Aorta (tissue), 5 donors: ENCODE measurements at places on chromosomes 1 and 21. TPM values are rescaled to one million over a fixed set of nuclear protein-coding genes. Genes with fewer than 3 reads are reported as not detected.

- no peak for DNase-seq
These were observed 281.3 kb downstream of the VAV3 start for GRCh38 chr1:107683683-107684082.

- no peak for DNase-seq
These were observed 31.5 kb downstream of the PHC2 start for GRCh38 chr1:33399375-33399774.

GRCh38 chr1:20281801-20282200 is 8.9 kb upstream of the VWA5B1 start:
- DNase-seq, result no peak

GRCh38 chr21:26920055-26920454 is 46.8 kb downstream of the ADAMTS5 start:
- DNase-seq, result no peak

GRCh38 chr1:2439369-2439768 is 27.0 kb upstream of the PEX10 start:
- DNase-seq, result no peak

DNA sequence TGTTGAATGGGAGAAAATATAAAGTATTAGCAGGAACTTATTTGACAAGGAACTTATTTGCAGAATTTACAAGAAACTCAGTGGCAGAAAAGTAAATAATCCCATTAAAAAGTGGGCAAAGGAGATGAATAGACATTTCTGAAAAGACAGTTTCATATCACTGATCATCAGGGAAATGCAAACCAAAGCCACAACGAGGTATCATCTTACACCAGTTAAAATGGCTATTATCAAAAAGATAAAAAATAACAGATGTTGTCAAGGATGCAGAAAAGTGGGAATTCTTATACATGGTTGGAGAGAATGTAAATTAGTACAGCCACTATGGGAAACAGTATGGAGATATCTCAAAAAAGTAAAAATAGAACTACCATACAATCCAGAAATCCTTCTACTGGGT is 61.0 kb downstream of the SYT14 start:
- DNase-seq, result no peak

DNA sequence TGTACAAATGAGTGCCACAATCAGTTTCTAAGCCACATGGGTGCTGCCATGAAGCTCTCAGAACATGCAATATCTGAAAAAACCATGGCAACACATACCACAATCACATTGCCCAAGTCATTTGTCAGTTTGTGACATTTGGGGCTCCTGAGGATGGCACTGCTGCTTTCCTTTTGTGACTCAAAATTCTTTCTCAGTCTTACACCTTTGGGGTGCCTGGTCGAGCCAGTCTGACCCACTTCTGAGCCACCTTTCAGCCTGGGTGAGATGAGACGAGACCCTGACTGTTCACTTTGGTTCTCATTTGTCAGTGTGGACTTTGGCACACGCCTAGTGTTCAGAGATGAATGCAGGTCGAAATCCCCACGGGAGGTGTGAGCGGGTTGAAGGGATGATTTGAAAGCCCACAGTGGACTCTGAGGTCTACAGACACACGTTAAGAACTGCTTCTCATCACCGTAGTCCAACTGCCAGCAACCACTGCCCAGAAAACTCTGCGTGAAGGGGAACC is 8.0 kb downstream of the BATF3 start:
- no peak for DNase-seq

GRCh38 chr1:61143821-61144424 is 61.6 kb downstream of the NFIA start:
- no peak for DNase-seq

GRCh38 chr1:154837672-154838171 is 32.4 kb downstream of the KCNN3 start:
- no peak for DNase-seq

- DNase-seq, result peak; percentile 45
These were observed 3.2 kb upstream of the SAMD11 start for GRCh38 chr1:920521-920920.

DNA sequence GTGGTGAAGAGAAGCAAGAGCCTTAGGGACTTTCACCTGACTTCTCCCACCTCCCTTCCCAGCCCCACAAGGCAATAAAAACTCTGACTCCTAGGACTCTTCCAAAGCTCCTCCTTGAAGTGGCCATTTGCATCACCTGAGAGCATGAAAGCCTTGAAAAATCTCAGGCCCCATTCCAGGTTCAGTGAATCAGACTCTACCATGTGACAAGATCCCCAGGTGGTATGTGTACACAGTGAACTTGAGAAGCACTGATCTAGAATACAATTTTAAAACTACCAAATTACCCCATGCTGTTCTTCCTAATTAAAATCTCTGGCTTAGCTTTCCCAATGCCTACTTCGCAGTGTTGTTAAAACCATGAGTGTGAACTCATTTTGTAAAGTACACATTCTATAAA is 195.1 kb upstream of the SAMSN1 start:
- no peak for DNase-seq

- no peak for DNase-seq
These were observed 82.7 kb upstream of the ESRRG start for GRCh38 chr1:216805953-216806352.

GRCh38 chr1:228825840-228826484 is 90.7 kb downstream of the RHOU start:
- no peak for DNase-seq

GRCh38 chr21:37364722-37365121 is 1.9 kb upstream of the DYRK1A start:
- DNase-seq, result no peak

DNA sequence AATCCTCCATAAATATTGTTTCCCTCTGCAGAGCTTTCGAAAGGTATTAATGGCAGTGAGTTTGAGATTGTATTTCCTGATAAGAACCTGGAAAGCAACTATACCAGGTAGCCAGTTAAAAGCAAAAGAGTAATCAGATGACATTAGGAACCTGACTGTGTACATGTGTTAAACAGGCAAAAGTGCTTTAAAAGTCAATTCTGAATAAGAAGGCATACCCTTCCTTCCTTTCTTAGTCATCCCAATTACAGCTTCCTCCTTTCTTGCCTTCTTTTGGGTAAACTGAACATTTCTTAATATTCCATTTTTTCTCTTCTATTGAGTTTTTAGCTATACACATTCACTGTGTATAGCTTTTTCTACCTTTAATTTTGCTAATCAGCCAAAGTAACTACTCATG is 144.7 kb downstream of the ZNF281 start:
- no peak for DNase-seq

DNA sequence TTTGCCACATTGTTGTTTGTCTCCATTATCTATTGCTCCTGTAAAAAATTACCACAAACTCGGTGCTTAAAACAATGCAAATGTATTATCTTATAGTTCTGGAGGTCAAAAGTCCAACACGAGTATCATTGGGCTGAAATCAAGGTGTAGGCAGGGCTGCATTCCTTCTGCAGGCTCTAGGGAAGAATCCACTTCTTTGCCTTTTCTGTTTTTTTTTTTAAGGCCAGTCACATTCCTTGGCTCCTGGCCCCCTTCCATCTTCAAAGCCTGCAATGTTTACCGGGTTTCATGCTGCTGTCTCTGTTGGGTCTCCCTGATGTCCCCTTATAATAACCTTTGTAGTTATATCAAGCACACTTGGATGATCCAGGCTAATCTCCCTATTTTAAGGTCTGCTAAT is 212.7 kb downstream of the PTBP2 start:
- DNase-seq, result no peak

DNA sequence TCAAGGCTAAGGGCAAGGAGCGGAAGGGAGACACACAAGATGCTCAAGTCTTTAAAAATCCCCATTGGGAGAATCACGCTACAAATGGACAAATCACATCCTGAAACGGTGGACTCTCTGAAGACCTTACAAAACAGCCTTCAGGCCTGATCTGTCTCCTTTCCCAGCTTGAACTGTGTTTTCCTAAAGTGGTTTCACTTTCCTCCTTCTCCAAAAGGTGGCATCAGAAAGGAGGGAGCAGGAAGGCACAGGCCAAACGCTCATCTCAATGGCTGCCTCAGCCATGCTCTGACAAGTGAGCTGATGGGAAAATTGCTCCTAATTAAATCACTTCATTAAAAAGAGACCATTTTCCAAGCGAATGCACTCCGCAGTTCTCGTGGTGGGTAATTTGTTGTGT is 47.7 kb downstream of the UTP25 start:
- DNase-seq, result no peak

GRCh38 chr21:46027851-46028493 is 46.4 kb downstream of the COL6A1 start:
- no peak for DNase-seq

GRCh38 chr1:18554597-18554996 is 73.9 kb downstream of the KLHDC7A start:
- DNase-seq, result no peak

DNA sequence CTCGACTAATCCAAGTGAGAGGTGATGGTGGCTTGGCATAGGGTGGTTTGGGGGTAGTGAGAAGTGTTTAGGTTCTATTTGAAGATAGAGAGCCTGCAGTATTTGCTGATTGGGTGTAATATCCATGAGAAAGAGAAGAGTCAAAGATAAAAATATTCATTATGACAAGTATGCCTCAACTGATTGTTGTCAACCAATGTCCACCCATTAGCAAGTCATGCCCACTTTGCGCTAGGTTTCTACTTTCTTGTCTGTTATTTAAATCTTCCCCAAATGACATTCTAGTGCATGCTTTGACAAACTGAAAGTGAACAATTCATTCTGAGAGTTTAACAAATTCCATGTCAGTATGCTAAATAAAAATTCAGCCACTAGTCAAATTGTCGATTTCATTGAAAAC is 3.8 kb upstream of the XCL1 start:
- DNase-seq, result no peak

GRCh38 chr1:33255347-33256220 is 708 bp upstream of the ZNF362 start:
- peak; percentile 89 for DNase-seq

- DNase-seq, result no peak
These were observed 63.8 kb downstream of the TGFB2 start for GRCh38 chr1:218408942-218409341.

DNA sequence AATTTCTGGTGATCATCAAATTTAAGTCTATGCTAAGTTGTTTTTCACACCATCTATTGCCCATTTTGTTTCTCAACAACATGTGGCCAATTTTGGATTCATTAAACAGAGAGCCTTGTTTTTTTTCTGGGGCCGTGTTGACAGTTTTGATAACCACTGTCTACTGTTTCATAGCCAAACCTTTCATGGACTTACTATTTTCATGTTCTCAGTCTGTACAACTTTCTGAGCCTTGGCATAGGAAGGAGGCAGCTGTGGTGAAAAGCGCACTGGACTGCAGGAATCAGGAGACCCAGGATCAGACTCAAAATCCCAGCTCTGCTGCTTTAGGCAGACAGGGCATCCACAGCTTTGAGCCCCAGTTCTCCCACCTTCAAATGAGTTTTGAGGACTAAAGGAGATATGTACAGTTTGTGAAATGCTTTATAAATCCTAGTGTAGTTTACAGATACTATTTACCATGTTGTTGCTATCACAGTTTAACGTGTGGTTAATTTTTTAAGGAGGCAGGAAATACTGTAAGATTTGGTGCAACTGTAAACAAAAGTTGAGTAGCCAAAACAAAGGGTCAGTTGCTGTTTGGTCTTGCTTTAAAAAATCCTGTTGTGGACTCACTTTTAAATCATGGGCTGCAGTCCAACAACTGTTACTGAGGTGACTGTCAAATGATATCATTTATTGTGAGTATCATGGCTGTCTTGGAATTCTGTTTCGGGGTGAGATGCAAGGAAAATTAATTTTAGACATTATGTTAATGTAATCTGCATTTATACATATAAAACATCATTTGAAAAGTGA is 2.9 kb downstream of the MACO1 start:
- DNase-seq, result no peak

DNA sequence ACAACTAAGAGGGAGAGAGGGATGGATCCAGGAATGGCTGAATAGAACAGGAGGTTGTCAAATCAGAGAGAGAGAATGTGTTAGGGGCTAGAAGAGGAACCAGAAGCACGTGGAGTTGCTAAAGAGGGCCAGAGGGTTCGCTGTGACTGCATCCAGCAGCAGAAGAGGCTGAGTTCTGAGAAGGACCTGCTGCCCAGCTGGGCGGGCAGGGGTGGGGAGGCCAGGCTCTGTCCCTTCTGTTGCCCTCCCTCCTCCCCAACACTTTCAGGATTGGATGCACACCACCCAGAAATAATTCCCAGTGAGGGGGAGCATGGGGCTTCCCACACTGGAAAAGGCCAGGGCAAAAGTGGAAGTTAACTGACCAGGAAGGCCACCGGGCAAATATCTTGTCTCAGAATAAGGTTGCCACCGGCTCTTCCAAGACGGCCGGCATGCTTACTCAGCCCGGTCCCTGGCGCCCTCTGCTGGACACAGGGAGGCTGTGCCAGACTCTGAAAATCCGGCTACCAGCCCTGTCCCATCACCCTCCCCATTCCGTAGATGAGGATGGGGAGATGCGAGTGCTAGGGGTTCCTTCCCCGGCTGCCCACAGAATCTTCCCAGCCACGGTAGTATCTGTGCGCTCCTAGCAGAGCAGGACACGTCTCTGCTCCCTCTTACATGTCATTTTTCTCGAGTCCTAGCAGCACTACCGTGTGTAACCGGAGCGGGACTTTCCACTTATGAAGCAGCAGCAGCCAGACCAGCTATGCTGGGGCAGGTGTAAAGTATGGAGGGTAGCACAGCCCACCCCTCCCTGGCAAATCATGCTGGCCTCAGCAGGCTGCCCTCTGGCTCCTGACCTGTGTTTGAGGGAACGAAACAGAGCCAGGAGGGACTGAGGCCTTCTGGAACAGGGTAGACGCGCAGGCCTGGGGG is 46.8 kb upstream of the A3GALT2 start:
- DNase-seq, result peak; percentile 97

DNA sequence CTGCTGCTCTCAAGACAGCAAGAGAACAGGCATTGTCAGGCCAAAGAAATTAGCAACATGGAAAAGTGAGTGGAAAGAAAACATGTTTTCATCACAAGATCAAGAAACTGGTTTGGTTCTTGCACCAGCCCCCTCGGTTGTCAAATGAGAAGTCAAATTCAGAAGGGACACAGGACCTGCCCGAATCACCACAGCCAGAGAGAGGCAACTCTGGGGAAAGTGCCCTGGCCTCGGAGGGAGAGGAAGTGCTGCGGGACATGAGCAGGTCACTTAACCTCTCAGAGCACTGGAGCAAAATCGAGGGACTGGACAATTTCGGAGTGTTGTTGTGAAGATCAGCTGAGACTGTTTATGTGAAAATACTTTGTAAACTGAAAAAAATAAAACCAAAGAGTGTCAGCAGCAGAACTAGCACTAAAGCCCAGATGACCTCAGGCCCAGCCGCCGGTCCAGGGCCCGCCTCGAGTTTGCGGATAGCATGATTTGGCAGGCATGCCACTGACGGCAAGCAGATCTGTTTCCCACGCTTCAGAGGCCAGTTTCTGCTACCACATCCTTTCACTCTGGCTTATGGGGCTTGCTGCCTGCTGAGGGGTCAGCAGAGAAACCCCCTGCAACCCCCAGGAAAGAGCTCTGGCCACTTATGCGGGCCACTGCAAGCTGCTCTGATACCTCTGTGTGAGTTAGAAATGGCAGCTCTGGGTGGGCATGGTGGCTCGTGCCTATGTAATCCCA is 32.1 kb downstream of the CD247 start:
- DNase-seq, result no peak

GRCh38 chr1:82015444-82015843 is 214.7 kb downstream of the ADGRL2 start:
- no peak for DNase-seq

INSRR gene
- total RNA-seq, result not detected

PSMA5 gene
- total RNA-seq, result 37.4 TPM

KCNJ15 gene
- 2.7 TPM for total RNA-seq

LCE1B gene
- total RNA-seq, result not detected

ZSWIM5 gene
- 2.8 TPM for total RNA-seq

CLDN17 gene
- not detected for total RNA-seq

ITLN2 gene
- not detected for total RNA-seq

MYOM3 gene
- 0.78 TPM for total RNA-seq

CA6 gene
- not detected for total RNA-seq

LCE1C gene
- not detected for total RNA-seq

RSPH1 gene
- 0.26 TPM for total RNA-seq

SYNC gene
- 89.8 TPM for total RNA-seq

PLPPR4 gene
- total RNA-seq, result 3.8 TPM

GUCA2A gene
- total RNA-seq, result not detected
